ENCODE measurements at places on chromosomes 4 and X.

DNA sequence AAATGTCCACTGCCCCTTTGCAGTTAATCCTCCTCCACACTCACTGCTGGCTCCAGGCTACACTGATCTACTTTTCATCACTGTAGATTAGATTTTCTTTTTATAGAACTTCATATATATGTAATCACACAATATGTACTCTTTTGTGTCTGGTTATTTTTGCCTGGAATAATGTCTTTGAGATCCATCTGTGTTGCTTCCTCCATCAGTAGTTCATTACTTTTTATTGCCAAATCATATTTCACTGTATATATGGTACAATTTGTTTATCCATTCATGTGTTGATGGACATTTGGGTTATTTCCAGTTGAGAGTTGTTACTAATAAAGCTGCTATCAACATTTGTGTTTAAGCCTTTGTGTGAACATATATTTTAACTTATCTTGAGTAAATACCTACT lies 126.4 kb upstream of the SMIM10 start:
- DNase-seq: no peak

DNA sequence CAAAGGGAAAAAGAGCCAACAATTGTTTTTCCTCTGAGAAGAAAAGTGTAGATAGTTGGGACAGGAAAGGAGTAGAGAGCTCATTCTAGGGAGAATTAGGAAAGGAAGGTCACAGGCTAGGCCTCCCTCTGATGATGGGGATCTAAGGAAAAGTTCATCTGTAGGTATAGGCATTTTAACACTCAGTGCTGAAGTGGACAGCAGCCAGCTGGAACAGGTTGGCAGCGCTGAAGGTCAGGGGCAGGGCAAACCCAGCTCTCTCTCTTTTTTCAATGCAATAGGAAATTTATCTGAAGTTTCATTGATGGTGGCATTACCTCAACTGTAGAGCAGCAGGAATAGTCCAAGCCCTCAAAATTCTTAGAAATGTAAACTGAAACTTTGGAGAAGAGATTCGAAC lies 98.5 kb upstream of the ETNPPL start:
- DNase-seq: no peak

GRCh38 chr4:14223461-14223860 lies 595.9 kb upstream of the BOD1L1 start:
- no peak for DNase-seq

DNA sequence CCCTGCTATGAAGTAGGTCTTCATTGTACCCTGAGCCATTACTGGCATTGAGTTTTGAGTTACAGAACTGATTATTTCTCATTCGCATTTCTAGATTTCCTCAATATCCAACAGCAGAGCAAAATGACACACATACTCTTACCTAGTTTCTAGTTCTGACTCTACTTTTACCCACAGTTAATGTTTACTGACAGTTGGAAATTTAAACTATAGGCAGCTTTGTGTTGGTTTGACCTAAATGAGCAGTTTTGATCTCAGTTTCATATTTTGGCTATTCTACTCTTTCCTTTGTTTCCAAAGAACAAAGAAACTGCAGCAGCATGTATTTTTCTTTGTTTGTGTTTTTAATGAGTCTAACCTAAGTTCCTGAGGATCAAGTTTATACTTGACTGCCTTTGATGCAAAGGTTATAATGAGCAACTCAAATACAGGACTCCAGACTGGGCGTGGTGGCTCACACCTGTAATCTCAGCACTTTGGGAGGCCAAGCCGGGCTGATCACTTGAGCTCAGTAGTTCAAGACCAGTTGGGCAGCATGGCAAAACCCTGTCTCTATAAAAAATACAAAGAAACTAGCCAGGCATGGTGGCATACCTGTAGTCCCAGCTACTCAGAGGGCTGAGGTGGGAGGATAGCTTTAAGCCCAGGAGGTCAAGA lies 30.4 kb downstream of the TXK start:
- DNase-seq: no peak

DNA sequence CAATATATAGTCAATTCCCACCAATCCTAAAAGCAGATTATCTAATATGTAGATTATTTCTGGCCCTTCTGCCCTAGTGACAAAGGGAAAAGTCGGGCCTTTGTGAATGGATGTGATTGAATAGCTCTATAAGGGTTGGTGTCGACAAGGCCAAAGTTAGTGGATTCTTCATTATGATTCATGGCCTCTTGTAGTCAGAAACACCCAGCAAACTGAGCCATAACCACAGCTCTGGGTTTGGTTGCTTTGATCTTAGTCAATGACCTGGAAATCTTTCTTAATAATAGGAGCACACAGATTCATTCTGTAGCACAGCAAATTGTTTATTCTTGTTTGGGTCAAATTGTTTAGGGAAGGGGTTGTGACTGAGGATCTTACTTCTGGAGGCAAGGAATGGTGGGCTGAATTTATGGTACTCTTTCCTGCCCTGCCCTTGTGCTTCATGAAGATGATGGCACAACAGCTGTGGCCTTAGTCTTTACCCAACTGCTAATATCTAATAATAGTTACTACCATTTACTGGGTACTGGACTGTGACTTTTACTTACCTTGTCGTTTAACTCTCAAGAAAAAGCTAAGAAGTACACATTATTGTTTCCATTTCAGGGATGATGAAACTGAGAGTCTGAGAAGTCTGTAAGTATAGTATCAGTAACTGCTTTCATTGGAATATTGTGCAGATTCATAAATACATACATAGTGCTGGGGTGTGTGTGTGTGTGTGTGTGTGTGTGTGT lies 74.0 kb downstream of the AFF2 start:
- no peak for DNase-seq

- no peak for DNase-seq
These were observed 231.4 kb upstream of the GPC4 start for GRCh38 chrX:133646719-133647116.

- DNase-seq: no peak
These were observed 187.3 kb downstream of the SLC39A8 start for GRCh38 chr4:102157984-102158383.

DNA sequence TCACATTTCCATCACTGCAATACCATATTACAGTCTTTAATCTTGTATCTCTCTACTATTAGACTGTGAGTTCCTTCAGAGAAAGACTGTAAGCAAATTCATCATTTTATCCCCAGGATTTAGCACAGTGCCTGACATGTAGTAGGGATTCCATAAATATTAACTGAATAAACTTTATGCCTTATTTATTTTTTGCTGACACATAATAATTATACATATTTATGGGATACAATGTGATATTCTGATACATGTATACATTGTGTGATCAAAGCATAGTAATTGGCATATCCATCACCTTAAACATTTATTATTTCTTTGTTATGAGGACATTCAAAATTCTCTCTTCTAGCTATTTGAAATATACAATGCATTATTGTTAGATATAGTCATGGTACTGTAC lies 3.7 kb downstream of the PPEF2 start:
- no peak for DNase-seq

GRCh38 chr4:186644737-186645261 lies 78.9 kb downstream of the FAT1 start:
- no peak for DNase-seq

- DNase-seq: no peak
These were observed 104.7 kb downstream of the MGST2 start for GRCh38 chr4:139770361-139770760.

DNA sequence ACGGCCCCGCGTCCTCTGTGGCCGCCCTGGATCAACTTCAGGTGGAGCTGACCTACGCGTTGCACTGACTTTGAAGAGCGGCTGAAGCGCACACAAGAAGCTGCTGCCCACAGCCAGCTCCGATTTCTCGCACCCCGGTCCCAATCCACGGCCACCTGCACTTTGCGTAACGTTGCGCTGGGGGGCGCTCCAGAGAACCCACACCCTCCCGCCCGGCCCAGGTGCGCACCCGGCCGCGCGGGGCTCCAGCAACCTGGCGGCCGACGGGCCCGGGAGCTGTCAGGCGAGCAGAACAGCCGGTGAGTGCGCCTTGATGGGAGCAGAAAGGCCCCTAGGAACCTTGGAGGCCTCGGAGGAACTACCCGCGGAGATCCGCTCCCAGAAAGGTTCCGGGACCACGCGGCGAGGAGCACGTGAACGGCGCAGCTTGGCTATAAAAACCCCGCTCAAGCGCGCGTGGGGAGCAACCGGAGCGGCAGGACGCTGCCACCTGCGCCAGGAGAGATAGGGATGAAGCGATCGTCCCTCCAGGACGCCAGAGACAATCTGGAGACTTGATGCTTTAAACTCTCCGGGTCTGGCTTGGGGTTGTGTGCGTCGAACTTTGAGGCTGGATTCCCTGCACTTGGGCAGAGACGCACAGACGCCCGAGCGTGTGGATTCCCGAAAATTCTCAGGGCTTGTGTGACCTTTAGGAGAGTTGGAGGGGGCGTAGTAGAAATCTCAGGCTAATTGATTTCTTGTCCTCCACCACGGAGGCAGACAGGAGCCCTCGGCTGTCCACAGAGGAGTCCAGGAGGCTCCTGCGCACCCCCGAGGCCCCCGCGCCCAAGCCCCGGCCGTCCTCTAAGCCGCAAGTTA lies 591 bp upstream of the NWD2 start:
- no peak for DNase-seq

- no peak for DNase-seq
These were observed 80.8 kb upstream of the ARX start for GRCh38 chrX:25096522-25097045.

DNA sequence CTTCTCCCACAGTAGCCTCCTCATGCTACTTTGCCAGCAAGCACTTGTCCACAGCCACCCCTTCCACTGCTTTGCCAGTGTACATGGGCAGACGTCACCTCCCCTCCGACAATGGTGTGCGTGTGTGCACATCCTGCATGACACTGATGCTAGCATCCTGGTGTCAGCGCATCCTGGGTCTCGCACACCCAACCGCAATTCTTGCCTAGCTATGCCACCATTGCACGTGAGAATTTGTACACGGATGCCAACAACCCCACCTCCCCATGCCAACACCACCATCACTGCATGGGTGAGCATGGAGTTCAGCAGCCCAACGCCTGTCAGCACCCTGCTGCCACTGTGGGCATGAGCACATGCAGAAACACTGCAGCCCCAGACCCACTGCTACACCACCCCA lies 550.0 kb downstream of the STPG2 start:
- DNase-seq: no peak

GRCh38 chr4:87895964-87896621 lies 63.3 kb downstream of the MEPE start:
- DNase-seq: no peak

GRCh38 chr4:14410516-14410915 lies 591.8 kb upstream of the CPEB2 start:
- no peak for DNase-seq

GRCh38 chrX:56791456-56791855 lies 62.4 kb downstream of the NBDY start:
- DNase-seq: no peak

- DNase-seq: no peak
These were observed 951.2 kb upstream of the DIAPH2 start for GRCh38 chrX:95733426-95733825.

DNA sequence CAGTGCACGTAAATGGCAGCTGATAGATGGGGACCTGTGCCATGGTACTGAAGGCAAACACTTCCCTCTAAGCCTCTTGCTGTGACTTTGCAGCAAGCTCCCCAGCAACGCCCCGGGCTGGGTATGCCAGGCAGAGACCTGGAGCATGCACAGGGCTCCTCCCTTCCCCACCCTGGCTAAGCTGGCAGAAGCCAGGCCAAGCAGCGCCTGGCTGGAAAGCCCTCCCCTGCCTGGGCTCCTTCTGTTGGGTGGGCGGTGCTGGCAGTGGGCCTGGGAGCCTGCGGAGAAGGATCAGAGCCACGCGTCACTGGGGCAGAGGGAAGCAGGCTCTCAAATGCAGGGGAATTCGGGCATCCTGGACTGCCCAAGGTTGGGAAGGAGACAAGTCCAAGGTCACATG lies 3.6 kb downstream of the ATP2B3 start:
- DNase-seq: no peak

DNA sequence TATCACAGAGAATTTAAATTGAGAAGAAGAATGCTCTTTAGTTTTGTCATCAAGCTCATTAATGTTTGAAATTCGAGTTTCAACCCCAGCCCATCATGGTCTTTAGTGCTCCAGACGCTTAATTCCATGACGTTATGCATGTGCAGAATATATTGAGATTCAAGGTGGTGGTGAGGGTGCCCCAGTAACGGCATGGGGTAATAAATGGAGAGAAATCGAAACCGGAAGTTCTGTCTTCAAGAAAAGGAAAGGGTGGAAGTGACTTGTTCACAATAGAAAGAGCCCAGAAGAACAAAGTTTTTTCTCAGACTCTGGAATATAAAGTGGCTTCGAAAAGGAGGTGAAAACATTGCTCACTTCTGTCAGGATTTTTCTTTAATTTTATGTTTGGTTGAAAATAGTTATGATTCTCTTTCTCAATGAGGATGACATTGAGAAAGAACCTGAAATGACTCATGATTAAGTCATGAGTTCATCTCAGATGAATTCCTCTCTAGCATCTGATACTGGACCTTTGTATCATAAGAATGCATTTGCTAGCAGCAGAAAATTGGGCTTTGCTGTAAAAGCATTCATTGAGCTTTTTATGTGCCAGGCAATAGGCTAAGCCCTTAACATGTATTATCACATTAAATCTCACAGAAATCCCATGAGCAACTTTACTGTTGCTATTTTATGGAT lies 779 bp upstream of the DDX60L start:
- DNase-seq: no peak

GRCh38 chr4:88979276-88979675 lies 77.7 kb downstream of the FAM13A start:
- no peak for DNase-seq

DNA sequence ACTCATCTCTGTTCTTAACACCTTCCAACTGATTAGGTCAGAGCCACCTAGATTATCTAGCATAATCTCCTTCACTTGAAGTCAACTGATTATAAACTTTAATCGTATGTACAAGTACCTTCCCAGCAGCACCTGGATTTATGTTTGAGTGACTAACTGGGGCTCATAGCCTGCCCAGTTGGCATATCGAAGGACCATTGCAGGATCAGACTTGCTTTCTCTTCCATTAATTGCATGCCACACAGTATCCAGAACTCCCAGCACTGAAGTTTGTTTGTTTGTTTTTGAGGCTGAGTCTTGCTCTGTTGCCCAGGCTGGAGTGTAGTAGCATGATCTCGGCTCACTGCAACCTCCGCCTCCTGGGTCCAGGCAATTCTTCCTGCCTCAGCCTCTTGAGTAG lies 27.9 kb downstream of the GRK4 start:
- DNase-seq: no peak

DNA sequence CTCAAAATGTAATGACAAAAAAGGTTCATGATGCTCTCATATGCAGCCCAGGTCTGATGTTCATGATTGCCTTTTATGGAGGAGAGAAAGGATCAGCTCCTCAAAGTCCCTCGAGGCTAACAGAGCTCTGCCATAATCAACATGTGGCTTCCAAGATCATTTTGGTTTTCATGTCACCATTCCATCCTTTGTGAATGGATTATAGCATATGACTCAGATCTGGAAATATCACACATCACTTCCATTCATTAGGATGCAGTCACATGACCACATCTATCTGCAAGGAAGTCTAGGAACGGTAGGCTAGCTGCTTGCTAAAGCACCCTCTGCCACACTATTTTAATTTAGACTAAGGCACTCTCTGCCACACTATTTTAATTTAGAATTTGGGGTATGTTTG lies 77.6 kb downstream of the COX18 start:
- DNase-seq: no peak

- DNase-seq: no peak
These were observed 62.5 kb downstream of the RGS12 start for GRCh38 chr4:3355266-3355748.
